ENCODE measurements at places on chromosomes 6 and 20.

DNA sequence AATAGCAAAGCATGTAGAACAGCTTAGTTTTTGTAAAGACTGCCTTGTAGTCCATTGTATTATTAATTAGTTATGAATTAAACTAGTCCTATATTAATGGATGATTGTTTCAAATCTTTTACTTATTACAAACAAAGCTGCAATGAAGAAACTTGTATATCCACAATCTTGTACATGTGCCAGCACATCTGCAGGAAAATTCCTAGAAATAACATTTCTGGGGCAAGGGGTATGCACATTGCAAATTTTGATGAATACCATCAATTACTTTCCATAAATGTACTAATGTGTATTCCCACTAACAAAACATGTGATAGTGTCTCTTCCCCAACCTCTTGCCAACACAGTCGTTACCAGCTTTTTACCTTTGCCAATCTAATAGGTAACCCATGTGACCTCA is 73.6 kb upstream of the AKAP12 start:
- DNase-seq = no peak

DNA sequence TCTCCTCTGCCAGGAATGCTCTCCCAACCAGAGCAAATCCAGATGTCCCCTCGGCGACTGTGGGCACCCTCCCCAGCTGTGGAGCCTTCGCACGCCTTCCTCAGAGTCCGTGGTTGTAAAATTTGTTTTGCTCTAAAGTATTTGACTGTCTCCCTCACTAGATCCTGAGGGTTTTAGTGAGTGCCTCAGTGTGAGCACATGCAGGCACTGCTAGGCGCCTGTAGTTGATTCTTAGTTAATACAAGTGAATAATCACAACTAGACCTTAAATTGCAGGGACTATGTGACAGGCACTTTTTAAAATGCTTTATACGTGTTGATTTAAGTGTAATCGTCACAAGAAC is 680 bp upstream of the MTCH1 start:
- DNase-seq = no peak

DNA sequence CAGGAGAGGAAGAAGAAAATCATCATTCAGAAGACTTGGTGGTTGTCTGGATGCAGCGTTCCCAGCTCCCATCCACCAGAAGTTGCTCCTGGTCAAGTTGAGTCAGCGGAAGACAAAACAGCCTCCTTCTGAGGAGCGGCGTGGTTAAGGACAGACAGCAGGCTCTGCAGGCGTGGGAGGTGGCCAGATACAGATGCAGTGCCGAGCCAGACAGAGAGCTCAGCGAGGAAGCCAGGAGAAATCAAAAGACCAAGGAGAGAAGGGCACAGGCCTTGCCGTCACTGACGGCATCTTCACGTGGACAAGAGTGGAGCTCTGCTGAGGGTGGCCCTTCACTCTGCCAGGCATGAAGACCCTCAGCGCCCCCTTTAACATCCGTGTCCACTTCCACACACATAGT is 158.5 kb downstream of the THBS2 start:
- no peak for DNase-seq

GRCh38 chr6:3887150-3887700 is 38.1 kb downstream of the FAM50B start:
- DNase-seq = no peak

- no peak for DNase-seq
These were observed 39.4 kb upstream of the RFPL4B start for GRCh38 chr6:112307707-112308106.

Measured in NCI-H1436 (cell line).